DMS153 (cell line): ENCODE measurements at places on chromosomes 1 and 21.

GRCh38 chr1:113291777-113292602, 98.3 kb upstream of the MAGI3 start:
- DNase-seq, result no peak

GRCh38 chr1:83961571-83962295, 37.2 kb downstream of the TTLL7 start:
- no peak for DNase-seq

GRCh38 chr1:102588536-102588935, 519.8 kb downstream of the COL11A1 start:
- DNase-seq, result no peak

DNA sequence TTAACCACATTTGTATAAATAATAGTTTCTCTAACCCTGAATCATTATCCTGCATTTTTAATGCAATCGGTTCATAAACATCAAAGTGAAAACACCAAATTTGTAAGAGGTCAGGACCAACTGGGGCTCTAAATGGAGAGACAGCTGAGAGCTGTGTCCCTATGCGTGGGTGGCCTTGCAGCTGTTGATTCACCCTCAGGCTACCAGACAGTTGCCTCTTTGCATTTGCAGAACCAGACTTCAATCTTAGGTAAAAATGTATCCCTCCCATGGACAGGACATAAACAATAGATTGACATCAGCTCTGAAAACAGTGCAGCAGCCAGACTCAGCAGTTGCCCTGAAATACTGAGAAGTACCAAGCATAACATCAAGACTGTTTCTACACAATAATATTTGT, 8.8 kb upstream of the TGFB2 start:
- DNase-seq, result no peak

DNA sequence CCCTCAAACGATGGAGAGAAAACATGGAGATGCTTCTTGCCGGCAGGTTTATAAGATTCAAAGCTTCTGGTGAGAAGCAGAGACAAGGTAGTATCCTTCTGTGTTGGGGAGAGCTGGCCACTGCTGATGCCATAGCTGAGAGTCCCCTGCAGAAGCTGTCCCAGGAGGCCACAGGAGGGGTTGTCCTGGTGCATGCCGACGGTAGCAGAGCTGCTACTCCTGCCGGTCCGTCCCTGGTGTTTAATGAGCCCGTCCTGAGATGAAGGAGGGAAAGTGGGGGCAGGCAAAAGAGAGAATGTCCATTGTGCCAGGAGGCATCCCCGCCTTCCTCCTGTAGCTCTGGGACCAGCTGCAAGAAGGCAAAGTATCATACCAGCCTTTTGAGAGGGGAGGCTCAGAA, 10.4 kb upstream of the C2CD2 start:
- no peak for DNase-seq

- no peak for DNase-seq
Measured at GRCh38 chr1:206814716-206815341, 42.5 kb upstream of the IL10 start.

DNA sequence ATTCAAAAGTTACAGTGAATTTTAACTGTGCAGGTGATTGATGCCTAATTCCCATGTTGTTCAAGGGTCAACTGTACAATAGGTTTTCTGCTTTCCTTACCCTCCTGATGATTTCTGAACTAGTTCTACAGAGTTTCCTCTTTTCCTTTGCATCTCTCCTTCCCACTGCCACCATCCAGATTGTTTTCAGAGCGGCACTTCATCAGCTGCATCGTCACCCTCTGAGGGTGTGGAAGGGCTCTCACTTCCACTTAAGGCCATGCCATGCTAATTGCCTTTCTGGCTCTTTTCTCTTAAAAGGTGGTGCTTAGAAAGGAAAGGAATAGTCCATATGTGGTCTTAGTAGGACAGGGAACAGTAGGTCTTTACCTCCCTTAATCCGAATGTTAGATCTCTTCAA, 39.1 kb downstream of the DISC1 start:
- no peak for DNase-seq

DNA sequence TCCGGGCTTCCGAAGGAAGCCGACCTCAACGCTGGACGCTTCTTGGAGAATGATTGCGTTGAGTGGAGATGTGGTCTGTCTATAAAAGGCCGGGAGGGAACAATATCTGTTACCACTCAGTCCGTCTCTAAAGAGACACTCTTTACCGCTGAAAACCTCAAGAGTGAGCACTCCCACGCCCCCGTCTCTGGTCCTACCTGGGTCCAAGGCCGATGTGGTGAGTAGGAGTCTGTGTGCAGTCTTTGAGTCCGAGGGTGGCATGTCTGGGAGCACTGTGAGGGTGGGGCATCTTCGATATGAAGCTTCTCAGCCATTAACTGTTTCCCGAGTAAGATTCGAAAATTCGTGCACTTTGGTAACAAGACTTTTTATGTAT, 576 bp downstream of the ZFP69 start:
- DNase-seq, result no peak

- no peak for DNase-seq
Measured at GRCh38 chr21:25189497-25189896, 417.8 kb downstream of the MRPL39 start.

DNA sequence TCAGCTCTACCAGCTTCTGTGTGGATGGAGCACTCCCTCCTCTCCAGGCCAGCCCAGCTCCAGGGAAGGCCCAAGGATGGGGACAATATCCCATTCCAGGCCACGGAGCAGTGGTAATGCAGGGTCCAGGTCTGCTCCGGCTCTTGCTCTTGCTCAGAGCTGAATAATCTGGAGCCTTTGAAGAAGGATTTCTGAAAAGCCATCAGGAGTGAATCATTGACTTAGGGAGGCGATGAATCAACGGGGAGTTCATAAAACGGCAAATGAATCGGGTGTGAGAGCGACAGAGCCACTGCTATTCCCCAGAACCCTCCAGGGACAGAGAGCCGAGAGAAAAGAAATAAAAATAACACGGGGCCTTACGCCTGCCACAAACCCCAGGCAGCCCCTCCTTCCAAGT, 7.7 kb downstream of the POU3F1 start:
- no peak for DNase-seq

DNA sequence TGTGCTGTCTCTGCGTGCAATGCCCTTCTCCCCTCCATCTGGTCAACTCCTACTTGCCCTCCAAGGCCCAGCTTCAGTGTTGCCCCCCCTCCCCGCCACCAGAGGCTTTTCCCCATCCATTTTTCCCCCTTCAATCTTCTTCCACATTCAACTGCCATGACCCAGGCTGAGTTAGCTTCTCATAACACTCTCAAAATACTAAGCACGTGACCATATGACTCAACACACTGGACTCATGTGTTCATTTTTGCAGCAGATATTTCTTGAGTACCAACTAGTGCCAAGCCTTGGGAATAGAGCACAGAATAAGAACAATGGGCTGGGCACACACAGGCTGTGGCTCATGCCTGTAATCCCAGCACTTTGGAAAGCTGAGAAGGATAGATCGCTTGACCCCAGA, 132.1 kb downstream of the IGSF21 start:
- DNase-seq, result no peak

DNA sequence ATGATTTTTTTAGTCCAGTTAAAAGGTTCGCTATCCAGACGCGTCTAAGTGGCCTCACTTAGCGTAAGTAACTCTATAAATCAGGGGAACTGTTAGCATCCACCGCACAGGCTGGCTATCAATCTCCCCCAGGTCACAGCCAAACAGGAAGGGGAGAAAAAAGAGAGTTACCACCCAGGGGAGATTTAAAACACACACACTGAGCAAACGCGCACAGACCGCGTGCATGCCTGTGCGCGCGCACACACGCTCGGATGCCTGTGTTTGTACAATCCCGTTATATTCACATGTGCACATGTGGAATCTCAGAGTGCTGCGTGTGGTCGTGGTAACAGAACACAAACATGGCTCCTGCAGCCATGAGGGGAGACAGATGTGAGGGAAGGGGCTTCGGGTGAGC, 125.4 kb downstream of the CASZ1 start:
- peak; percentile 76 for DNase-seq

DNA sequence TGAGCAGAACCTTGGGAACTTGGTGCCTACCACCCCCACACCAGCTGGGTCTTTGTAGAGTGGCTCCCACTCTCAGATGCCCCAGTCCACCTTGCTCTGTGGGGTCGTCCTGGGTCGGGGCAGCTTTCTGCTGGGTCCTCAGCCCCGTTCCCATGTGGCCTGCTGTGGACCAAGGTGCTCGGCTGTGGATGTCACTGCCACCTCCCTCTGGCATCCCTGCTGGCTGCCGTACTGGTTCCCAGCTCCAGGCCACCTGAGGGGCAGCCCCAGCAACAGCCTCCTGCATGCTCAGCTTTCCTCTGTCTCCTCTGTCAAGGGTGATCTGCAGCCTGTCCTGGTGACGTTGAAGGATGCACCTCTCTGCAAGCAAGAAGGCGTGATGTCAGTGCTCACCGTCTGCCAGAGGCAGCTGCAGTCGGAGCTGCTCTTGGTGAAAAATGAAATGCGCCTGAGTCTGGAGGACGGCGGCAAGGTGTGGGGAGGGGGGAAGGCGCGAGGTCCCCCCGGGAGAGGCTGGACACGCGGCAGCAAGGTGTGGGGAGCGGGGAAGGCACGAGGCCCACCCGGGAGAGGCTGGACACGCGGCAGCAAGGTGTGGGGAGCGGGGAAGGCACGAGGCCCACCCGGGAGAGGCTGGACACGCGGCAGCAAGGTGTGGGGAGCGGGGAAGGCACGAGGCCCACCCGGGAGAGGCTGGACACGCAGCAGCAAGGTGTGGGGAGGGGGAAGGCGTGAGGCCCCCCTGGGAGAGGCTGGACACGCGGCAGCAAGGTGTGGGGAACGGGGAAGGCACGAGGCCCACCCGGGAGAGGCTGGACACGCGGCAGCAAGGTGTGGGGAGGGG, 45.9 kb upstream of the DIP2A start:
- DNase-seq, result no peak
